ENCODE measurements at places on chromosomes 16 and 17.

DNA sequence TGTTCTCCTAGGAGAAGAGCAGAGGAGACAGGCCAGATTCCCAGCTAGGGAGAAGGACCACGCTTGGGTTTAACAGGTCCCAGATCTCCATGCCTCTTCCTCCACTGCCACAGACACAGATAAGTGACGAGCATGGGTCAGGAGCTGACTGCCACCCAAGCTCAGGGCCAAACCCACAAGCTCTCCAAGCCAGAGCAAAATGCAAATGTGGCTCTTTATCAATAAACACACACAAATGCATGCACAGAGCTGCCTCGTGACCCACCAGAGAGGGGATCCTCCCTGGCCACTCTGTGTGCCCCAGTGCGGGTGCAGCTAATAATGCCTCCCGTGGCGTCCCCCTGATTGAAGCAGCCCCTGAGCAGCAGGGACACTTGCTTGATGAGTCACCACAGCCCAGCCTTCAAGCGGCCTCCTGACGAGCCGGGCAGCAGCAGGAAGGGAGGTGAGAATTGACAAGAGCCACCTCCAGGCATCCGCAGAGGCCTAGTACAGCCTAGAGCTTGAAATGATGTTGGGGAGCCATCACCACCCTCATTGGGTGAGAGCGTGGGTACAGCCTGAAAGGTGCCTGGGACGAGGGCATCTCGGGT lies 143.9 kb downstream of the CCDC182 start:
- no peak for DNase-seq

- no peak for DNase-seq
Measured at GRCh38 chr16:81651758-81652718, 127.1 kb upstream of the PLCG2 start.

- DNase-seq, result no peak
Measured at GRCh38 chr16:23690771-23691482, 12.2 kb downstream of the PLK1 start.

DNA sequence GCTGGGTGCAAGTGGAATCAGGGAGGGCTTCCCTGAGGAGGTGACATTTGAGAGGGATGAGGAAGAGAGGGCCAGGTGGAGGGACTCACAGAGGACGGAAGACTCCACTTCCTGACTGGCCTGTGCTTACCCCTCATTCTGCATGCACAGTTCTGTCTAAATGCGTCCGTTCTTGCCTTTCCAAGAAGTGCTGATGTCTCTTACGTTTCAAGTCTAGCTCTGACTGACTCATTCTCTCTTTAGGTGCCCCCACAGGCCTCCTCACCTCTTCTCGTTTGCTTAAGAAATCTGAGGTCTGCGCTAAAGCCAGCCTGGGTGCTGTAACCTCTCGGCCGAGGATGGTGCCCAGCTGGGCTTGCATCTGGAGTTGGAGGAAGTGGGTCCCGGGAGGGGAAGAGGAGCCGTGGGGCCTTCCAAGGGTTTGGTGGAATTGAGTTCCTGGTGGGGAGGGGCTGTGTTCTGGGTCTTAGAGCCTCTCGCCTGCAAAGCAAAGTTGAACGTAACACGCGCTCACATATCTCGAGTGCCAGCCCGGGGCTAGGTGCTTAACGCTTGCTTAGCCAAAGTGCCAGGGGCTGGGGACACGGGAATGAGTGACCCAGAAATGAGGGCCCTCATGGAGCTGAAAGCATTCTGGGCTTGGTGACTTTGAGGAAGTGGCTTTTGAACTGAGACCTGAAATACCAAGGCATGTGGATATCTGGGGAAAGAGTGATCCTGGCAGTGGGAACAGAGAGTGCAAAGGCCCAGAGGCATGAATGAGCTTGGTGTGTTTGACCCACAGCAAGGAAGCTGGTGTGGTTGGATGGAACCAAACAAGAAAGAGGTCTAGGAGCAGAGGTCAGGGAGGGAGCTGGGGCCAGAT lies 4.8 kb downstream of the IL4R start:
- DNase-seq, result no peak

DNA sequence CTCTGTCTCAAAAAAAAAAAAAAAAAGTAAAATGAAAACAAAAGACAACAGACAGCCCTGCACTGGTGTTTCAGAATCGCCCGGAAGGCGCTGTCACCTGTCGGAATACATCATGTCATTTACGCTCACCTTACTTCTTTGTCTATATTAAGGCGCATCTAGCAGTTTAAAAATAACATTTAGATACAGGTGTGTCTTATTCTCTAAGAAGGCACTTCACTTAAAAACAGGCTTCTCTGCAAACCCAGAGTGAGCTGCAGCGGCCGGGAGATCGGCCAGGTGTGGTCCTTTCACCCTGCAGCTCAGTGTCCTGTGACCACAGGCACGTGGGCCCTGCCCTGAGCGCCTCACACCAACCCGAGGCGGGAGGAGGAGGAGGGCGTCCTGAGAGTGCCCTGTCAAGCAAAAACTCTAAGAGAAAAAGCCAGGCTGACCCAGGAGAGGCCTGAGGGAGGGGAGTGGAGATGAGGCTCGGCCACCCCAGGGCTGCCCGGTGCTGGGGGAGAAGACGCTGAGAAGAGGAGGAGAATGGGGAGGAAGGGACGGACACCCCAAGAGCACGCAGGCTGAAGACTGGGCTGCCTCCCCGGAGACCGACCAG lies 3.3 kb upstream of the LMF1 start:
- no peak for DNase-seq

DNA sequence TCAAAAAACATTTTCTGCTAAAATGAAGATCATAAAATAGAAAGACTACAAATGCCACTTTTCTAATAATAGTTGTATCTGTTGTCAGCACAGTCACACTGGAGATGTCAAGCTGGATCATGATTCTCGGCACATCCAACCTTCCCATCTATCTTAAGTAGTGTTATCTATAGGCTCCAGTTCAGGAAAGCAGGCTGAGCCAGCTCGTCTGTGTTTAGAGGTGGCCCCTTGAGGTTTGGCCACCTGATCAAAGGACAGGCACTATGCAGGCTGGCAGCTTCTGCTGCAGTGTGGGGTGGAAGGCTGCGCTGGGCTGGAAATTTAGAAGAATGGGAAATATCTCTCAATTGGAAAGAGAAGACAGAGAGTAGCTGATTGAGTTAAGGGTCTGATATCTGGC lies 32.4 kb downstream of the SMYD4 start:
- no peak for DNase-seq

DNA sequence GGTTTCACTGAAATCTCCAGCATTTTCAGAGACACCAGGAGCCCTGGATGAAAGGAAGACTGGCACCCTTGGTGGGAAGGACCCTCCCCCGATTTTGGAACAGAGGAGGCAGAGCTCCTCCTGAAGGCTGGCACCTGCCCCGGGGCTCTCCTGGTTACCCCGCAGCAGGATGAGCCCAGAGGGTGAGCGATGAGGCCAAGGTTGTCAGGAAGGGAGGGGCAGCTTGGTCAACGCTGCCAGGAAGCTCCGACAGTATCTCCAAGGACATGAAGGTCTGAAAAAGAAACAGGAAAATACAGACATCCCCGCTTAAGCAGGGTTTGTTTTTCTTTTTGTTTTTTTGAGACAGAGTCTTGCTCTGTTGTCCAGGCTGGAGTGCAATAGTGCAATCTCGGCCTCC lies 15.5 kb upstream of the ACSF3 start:
- DNase-seq, result no peak

DNA sequence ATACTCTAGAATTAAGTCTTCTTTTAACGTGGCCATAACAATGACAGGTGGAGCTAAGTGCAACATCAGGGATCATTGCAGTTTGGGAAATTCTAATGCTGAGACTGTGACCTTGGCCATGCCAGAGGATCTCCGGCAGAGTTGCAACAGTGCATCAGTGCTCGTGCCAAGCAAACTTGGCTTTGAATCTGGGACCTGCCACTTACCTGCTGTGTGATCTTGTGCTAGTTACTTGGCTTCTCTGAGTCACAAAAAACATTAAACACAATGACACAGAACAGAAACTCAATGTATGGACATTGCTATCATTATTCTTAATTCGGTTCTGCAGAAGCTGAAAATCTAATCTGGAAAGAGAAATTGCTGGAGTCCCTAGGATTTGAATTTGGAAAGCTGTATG lies 435.5 kb upstream of the CCL2 start:
- DNase-seq, result no peak

DNA sequence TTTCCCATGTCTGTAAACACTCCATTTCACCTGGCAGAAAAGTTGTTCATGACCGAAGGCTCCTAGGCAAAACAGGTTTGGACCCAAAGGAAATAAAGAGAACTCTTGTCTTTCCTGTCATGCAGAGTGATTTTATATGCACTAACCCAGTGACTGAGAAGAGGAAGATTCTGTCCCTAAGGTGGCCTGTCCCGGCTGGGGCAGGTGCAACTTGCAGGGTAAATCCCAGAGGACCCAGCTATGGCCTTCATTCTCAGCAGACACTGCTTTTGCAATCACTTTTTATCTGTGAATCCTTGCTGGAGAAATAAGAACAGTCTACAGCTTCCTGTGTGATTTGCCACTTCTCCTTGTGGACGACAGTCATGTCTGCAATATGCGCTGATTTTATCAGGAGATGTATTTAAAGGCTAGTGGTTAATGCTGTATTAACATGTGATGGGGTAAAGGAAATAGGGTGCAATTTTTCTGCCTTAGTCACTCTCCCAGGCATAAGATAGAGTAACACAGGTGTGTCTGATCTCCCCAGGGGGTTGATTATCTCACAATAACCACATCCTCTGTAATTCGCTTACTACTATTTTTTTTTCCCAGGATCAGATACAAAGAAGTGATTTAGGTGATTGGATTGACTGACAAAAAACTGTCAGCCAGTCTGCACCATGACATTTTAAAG lies 696.8 kb upstream of the SOX9 start:
- DNase-seq, result no peak

DNA sequence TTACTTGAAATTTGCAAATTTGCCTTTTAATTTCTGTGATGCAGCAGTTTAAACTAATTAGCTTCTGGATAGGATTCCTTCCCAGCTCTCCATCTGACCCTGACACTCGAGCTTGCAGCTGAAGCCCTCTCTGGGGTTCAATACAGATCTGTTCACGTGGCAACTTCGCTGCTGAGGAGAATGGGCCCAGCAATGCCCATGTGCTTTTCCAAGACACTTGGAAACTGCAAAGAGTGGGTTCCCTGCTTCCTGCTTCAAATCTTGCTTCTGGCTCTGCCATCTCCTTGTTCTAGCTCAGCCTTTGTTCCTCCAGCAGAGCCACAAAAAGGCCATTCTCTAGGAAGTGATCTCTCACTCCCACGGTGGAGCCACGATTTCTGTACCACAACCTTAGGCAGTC lies 50.0 kb upstream of the IRX6 start:
- no peak for DNase-seq

DNA sequence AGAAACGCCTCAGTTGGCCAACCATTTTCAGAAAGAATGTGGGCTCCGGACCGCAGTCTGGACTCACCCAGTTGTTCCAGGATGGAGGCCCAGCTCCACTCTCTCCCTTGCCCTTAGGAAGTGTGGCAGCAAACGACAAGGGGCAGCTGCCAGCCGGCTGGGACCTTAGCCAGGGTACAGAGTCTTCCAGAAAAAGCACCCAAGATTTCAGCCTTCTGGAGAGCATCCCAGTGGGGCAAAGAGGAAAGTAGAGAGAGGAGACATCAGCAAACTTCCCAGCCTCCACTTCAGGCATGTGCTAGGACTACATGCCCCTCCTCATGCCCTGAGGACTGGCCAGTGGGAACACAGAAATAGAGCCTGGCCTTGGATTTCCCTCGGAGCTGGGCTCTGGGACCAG lies 56.8 kb upstream of the SCNN1B start:
- DNase-seq, result no peak

- DNase-seq, result no peak
Measured at GRCh38 chr17:27633312-27634025, 2.5 kb downstream of the LGALS9 start.

- no peak for DNase-seq
Measured at GRCh38 chr16:88928405-88929090, 48.5 kb downstream of the CBFA2T3 start.

GRCh38 chr16:69166946-69167930 lies 19.7 kb upstream of the SNTB2 start:
- DNase-seq, result no peak

- no peak for DNase-seq
Measured at GRCh38 chr17:79000396-79001189, 9.0 kb downstream of the CANT1 start.

DNA sequence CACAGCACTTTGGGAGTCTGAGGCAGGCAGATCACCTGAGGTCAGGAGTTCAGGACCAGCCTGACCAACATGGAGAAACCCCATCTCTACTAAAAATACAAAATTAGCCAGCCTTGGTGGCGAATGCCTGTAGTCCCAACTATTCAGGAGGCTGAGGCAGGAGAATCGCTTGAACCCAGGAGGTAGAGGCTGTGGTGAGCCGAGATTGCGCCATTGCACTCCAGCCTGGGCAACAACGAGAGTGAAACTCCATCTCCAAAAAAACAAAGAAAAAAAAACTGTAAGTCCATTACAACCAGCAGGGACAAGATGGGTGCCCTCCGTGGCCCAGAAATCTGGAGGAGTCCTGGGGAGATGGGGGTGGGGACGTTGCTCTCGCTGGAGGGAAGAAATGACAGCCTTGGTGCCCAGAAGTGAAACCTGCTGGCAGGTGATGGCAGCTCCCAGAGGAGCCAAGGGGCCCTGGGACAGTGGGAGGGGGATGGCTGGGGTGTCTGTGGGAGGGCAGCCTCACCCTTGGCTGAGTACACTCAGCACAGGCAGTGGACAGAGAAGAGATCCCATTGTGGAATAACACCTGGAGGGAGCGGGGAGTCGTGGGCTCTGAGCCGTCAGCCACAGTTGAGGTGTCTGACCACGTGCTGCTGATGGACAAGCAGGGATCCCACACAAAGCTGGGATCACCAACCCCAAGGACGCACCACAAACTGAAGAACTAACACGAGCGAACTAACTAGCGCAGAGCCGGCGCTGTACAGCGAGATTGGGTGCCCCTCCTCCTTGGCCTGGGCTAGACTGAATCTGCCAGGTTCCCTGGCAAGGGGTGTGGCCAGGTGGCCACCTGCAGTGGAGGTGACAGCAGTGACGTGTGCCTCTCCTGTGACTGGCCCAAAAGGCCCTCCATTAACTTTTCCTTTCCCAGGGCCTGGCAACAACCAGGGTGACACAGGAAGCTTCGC lies 46.9 kb upstream of the BAHCC1 start:
- DNase-seq, result no peak

- no peak for DNase-seq
Measured at GRCh38 chr17:65751263-65751662, 189.8 kb upstream of the AXIN2 start.

GRCh38 chr17:47993031-47993564 lies 22.2 kb downstream of the CDK5RAP3 start:
- DNase-seq, result no peak

DNA sequence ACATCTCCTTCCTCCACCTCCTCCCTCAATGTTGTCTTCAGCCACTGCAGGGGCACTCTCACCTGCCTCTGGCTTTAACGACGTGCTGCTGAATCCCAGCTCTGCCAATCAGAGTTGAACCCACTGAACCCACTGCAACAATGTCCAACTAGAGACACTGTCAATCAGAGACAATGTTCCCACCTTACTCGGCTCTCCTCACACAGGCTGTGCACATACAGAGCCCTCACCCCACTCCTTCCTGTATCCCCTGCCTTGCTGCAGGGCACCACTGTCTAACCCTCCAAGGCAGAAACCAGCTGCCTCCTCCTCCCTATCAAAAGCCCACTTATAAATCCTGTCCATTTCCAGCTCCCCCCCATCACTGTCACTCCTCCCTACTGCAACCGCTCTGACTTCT lies 58.7 kb downstream of the ANKRD11 start:
- no peak for DNase-seq

All from fibroblast of skin of scalp (primary cell).